ENCODE measurements at places on chromosomes 2 and 18.
A peak's percentile ranks its signal among the peaks of the same experiment; 100 is the strongest.

- peak; percentile 69 for DNase-seq
Observed at GRCh38 chr2:134574611-134575330, 144.0 kb downstream of the TMEM163 start.

GRCh38 chr18:43160509-43160908, 45.0 kb upstream of the RIT2 start:
- DNase-seq: no peak

- no peak for DNase-seq
Observed at GRCh38 chr2:135657806-135658582, 83.7 kb upstream of the UBXN4 start.

DNA sequence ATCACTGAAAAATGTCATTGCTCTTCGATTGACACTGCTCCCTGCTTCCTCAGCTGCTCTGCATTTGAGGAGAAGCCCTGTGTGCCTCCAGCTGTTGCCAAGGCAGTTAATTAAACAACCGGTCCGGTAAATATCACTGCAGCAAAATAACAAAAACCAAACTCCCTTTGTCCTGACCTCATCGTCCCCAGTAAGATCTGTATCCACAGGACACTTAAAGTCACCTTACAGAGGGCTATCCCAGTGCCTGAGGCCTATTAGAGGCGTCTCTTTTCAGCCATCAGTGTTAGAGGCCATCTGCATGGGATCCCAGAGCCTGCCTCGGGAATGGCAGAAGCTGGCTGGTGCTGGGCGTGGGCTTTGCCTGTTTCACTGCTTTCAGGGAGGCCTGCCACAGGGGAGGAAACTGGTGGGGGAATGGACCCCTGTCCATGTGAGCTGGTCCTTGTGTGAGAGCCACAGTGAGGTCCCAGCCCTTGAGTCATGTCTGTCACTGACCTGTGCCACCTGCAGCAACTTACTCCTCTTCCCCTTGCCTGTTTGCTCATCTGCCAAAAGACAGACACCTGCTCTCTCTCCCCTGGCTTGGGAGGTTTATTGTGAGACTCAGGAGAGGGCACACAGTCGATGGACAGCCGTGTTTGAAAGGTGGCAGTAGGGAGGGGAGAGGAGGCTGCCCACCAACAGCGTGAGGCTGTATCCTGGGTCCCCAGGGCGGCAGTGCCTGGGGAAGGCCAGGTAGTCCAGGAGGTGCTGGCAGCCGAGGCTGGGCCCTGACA, 117.7 kb upstream of the MCFD2 start:
- no peak for DNase-seq

DNA sequence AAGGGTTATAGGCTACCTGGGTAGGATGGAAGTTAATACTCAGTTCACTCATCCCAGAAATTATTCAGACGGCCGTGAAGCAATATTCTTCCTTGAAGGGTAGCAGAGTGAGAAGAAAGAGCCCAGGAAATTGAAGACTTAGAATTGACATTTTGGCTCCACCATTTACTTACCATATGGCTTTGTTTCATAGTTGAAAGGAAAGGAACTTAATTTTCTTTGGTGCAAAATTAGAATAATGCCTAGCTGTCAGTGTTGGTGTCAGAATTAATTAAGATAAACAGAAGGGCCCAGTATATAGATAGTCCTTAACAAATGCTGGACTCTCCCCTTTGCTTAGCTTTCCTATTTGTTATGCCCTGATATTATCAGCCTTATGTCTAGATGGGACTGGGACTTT, 263.2 kb downstream of the KCNJ3 start:
- no peak for DNase-seq

DNA sequence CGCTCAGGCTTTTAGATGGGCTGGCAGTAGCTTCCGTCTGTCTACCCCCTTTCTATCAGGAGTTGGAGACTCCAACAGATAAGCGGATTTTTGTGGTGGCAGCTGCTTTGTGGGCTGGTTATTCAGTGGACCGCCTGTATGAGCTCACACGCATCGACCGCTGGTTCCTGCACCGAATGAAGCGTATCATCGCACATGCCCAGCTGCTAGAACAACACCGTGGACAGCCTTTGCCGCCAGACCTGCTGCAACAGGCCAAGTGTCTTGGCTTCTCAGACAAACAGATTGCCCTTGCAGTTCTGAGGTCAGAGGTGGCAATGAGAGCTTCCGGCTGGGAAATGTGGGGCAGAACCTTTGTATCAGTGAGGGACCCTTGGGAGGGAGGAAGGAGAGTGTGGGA, 14.8 kb downstream of the CAD start:
- no peak for DNase-seq
